ENCODE measurements at places on chromosomes 1 and 21.
A peak's percentile ranks its signal among the peaks of the same experiment; 100 is the strongest.

GRCh38 chr21:42988236-42988965 lies 14.0 kb downstream of the PKNOX1 start:
- DNase-seq = no peak

DNA sequence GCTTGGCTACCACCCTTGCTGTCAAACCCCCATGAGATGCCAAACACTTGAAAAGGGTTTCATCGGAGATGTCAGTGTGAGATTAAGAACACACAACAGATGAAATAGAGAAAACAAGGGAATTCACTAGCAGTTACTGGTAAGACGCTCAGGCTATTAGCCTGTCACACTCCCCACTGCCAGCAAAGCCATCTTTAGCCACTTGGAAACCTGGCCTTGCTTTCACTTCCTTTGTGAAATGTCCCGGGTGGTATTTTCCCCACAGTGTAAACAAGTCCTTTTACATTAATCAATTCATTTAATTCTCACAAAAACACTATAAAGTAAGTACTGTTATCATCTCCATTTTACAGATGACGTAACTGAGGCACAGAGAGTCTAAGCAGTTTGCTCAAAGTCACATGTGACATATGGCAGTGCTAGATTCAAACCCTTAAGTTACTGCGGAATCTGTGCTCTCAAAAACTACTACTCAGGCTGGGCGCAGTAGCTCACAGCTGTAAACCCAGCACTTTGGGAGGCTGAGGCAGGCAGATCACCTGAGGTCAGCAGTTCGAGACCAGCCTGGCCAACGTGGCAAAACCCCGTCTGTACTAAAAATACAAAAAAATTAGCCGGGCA lies 32.7 kb upstream of the KHDRBS1 start:
- no peak for DNase-seq

GRCh38 chr1:223175032-223175431 lies 32.0 kb upstream of the TLR5 start:
- DNase-seq = no peak

DNA sequence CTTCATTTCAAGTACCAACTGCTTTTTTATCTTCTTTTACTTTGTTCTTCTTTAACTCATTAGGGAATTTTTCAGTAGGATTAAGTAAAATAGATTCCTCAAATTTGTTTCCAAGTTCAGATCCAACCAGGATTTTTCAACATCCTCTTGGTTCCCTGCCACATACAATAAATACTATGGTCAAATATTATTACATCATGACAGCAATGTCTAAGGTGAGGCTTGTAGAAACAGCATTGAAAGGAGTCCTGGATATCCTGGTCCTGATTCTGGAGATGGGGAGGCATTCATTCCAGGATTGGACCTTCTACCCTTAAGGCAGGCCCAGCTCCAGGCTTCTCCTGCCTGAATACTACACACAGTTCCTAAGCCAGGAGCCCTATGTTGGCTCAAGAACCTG lies 80.2 kb upstream of the F3 start:
- DNase-seq = no peak

- no peak for DNase-seq
Measured at GRCh38 chr1:40640314-40641076, 25.0 kb downstream of the RIMS3 start.

- peak; percentile 94 for DNase-seq
Measured at GRCh38 chr1:154974808-154975408, 427 bp downstream of the CKS1B start.

Measured in C1 segment of cervical spinal cord (tissue), 14 donors.